ENCODE measurements at places on chromosomes 16 and 17. TPM values are rescaled to one million over a fixed set of nuclear protein-coding genes. Genes with fewer than 3 reads are reported as not detected.

The TBC1D3H gene
- total RNA-seq: not detected

The PCGF2 gene
- 0.12 TPM for total RNA-seq

The CDYL2 gene
- total RNA-seq: 14.5 TPM

The ELMO3 gene
- 2.3 TPM for total RNA-seq

The GPRC5B gene
- not detected for total RNA-seq

The TBC1D3D gene
- 4.9 TPM for total RNA-seq

The CDRT15 gene
- not detected for total RNA-seq

DNA sequence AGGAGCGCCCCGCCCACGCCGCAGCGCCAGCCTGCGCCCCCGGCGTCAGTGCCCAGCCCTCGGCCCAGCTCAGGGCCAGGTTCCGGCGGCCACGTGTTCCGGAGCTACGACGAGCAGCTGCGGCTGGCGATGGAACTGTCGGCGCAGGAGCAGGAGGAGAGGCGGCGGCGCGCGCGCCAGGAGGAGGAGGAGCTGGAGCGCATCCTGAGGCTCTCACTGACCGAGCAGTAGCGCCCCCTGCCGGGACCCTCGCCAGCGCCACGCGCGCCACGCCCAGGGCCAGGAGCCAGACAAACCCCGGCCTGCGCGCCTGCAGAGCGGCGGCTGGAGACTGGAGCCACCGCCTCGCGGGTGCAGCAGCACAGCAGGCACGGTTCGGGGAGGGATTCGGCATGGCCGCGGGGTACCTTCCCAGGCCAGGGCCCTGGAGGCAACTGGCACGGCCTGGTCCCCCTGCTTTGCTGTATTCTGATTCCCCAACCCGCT lies 9.3 kb downstream of the CORO6 start:
- H3K4me1 ChIP-seq: peaks cover 65% of the 10 kb centered on the region
- H3K27ac ChIP-seq: no peak overlapping the region
- DNase-seq: peak; percentile 90
- no peaks in the 10 kb centered on the region for H3K27me3 ChIP-seq
- H3K4me3 ChIP-seq: peak overlapping the region; percentile 7
- H3K36me3 ChIP-seq: no peaks in the 10 kb centered on the region

DNA sequence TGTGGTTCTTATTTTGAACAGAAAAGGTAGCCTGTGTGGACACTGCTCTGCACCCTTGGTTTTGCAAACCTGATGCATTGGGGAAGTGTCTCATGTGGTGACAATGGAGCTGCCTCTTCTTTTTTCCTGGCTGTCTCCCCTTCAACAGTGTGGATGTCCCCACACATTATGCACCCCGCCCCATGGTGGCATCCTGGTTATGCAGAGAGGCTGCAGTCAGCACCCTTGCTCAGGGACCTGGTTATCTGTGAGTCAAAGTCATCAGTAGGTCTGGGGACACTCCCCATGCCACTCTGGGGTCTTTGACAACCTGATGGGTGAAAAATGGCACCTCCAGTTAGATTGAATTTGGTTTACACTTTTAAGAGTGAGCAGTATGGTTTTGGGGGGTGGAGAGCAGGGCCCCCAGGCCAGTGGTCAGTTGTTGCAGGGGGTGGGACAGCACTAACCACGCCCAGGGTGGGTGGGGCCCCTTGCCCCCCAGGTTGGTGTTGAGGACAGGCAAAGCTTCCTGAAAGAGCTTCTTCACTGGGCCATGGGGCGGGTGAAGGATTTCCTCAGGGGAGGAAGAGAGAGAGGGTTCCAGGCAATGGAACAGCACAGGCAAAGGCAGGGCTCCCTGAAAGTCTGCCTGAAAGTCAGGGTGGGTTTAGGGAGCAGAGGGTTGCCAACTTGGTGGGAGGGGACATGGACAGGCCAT lies 24.6 kb upstream of the KCNJ12 start:
- no peak overlapping the region for H3K4me3 ChIP-seq
- no peak overlapping the region for H3K27ac ChIP-seq
- no peaks in the 10 kb centered on the region for H3K27me3 ChIP-seq

- DNase-seq: no peak
- H3K27me3 ChIP-seq: no peaks in the 10 kb centered on the region
- no peaks in the 10 kb centered on the region for H3K4me1 ChIP-seq
- H3K4me3 ChIP-seq: no peak overlapping the region
These were observed 1470.1 kb upstream of the GOT2 start for GRCh38 chr16:60204181-60204580.

DNA sequence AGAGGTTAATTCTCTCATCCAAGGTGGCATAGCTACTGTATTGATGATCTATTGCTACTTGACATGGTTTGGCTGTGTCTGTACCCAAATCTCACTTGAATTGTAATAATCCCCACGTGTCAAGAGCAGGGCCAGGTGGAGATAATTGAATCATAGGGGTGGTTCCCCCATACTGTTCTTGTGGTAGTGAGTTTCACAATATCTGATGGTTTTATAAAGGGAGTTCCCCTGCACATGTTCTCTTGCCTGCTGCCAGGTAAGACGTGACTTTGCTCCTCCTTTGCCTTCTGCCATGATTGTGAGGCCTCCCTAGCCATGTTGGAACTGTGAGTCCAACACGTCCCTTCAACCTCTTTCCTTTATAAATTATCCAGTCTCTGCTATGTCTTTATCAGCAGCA lies 22.9 kb upstream of the CPPED1 start:
- H3K4me3 ChIP-seq: no peak overlapping the region
- DNase-seq: no peak
- H3K27me3 ChIP-seq: peaks cover 3% of the 10 kb centered on the region
- H3K27ac ChIP-seq: no peak overlapping the region
- H3K4me1 ChIP-seq: no peaks in the 10 kb centered on the region

DNA sequence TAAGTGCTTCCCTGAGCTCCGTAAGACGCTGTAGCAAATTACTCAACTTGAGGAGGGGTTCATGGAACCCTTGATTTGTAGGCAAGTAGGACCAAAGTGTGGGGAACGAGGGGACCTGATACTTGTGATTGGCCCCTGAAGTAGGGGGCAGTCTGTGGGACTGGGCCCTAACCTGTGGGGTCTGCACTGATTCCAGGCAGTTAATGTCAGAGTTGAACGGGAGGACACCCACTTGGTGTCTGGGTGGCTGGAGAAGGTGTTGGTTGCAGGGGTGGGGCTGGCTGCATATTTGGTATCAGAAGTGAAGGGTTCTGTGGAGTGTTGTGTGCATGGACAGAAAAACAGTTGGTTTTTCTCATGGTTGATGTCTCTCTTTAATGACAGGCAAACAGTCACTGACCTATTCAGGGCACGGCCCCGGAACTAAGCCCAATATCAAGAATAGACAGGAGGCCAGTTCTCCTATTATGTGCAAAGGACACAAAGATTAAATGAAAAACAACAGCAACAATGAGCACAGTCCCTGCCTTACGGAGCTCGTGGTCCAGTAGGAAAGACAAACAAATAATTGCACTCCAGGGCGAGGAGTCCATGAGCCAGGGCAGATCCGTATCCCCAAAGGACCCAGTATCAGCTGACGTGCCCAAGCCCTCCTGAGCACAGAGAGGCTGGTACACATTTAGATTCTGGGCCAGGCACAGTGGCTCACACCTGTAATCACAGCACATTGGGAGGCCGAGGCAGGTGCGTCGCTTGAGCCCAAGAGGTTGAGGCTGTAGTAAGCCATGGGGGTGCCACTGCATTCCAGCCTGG lies 19.2 kb downstream of the MXRA7 start:
- H3K4me1 ChIP-seq: no peaks in the 10 kb centered on the region
- DNase-seq: no peak
- no peaks in the 10 kb centered on the region for H3K36me3 ChIP-seq
- no peak overlapping the region for H3K4me3 ChIP-seq
- no peak overlapping the region for H3K27ac ChIP-seq

DNA sequence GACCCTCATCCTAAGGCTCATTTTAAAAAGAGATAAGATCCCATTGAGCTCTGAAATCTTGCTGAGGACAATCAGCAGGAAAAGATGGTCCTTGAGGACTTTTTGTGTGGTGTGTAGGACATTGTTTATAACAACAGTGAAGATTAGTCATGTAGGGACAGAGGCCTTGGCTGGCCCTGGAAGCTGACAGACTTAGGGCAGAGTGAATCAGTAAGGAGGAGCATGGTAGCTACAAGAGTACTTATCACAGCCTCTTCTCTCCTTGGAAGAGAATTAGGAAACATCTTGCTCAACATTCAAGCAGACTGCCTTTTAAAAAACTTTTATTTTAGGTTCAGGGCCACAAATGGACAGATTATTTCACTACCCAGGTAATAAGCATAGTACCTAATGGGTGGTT lies 665.9 kb upstream of the SALL1 start:
- no peak for DNase-seq
- H3K36me3 ChIP-seq: no peaks in the 10 kb centered on the region
- H3K4me3 ChIP-seq: no peak overlapping the region
- H3K4me1 ChIP-seq: no peaks in the 10 kb centered on the region
- no peaks in the 10 kb centered on the region for H3K27me3 ChIP-seq

DNA sequence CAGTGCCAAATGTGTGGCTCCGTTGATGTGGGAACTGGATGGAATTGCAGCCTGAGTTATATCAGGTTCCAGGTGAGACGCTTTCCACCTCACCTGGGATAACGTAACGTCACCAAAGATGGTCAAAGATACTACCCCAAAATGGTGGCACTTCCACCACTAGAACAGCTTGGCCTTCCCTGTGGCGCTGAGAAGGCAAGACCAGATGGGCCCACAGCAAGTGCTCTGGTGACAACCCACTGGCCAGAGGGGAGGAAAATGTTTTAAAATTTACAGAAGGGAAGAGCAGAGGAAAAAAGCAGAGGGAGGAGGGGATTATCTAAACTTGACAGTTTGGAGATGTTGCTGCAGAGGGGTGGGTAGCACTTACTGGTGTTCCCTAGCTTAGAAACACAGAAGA lies 7.5 kb upstream of the ITGA2B start:
- no peak overlapping the region for H3K27ac ChIP-seq
- no peak for DNase-seq
- H3K4me1 ChIP-seq: no peaks in the 10 kb centered on the region
- H3K27me3 ChIP-seq: no peaks in the 10 kb centered on the region
- H3K36me3 ChIP-seq: peaks cover 45% of the 10 kb centered on the region

DNA sequence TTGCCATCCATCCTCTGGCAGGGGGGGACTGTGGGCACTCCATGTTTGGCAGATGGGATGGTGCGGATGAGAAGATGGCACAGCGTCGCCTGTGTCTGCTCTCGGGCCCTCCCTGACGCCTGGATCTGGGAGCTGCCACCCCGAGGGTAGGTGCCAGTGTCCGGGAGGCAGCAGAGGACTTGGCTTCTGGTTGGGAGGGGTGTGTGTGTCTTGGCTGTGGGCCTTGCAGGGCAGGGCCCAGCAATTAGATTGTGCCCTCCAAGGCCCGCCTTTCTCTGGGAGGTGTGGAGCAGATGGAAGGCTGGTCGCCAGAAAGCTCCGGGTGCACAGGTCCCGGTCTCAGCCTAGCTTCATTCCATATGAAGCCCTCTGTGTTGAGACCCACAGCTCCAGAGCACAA lies 1.4 kb downstream of the RAP1GAP2 start:
- no peak for DNase-seq
- H3K27me3 ChIP-seq: no peaks in the 10 kb centered on the region
- H3K27ac ChIP-seq: no peak overlapping the region
- peak overlapping the region; percentile 72 for H3K4me3 ChIP-seq

DNA sequence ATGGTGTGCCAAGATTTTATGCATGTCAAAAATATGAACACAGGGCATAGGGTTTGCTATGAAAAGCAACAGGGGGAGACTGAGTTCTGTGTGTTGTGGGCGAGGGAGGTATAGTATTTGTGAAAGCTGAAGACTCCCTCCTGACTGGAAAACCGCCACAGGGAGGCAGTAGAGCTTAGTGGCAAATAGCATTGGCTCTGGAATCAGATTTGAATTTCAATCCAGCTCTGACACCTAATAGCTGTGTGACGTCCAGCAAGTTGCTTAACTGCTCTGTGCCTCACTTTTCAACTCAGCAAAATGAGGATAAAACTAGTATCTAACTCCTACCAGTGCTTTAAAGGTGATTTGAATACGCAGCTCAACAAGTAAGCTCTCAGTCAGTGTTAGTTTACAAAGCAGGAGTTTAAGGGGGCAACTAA lies 22.0 kb downstream of the KPNA2 start:
- H3K36me3 ChIP-seq: no peaks in the 10 kb centered on the region
- no peaks in the 10 kb centered on the region for H3K27me3 ChIP-seq
- DNase-seq: peak; percentile 60
- H3K4me1 ChIP-seq: no peaks in the 10 kb centered on the region
- H3K4me3 ChIP-seq: no peak overlapping the region
- H3K27ac ChIP-seq: no peak overlapping the region

GRCh38 chr17:81683208-81683583 lies 401 bp downstream of the ARL16 start:
- peak overlapping the region; percentile 82 for H3K4me3 ChIP-seq
- peak overlapping the region; percentile 39 for H3K27ac ChIP-seq
- no peaks in the 10 kb centered on the region for H3K27me3 ChIP-seq

DNA sequence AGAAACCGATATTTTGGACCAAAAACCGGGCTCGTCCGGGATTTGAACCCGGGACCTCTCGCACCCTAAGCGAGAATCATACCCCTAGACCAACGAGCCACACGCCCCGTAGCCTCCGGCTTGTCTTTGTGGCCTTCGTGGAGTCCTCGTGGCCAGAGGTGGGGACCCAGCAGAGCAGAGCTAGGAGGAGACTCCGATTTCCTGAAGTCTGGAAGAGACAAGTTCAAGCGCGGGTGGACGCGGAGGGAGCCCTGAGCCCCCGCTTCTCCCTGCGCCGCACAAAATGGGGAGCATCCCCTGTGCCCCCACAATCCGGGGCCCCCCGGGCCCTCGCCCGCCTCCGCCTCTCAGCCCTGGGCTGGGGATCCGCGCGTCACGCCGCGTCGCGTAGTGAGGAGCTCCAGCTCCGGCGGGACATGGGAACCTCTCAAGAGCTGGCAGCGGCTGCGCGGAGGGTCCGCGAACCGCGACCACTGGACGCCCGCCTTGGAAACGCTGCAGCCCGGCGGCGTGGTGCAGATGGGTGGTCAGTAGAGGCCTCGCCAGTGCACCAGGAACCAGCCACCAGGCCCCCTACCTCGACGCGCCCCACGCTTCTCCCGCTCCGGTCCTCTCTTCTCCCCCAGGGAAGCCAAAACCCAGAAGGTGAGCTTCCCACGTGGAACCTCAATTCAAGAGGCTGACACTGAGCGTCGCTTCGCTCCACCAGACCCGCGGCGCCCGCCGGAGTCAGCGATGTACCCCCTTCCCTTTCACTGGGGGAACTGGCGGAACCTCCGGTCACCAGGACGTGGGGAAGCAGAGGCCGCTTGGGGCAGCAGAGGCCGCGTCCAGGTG lies 5.2 kb upstream of the OR1F1 start:
- no peaks in the 10 kb centered on the region for H3K36me3 ChIP-seq
- H3K4me1 ChIP-seq: peaks cover 23% of the 10 kb centered on the region
- H3K27me3 ChIP-seq: peaks cover 37% of the 10 kb centered on the region
- peak overlapping the region; percentile 32 for H3K4me3 ChIP-seq
- H3K27ac ChIP-seq: no peak overlapping the region

- peak; percentile 30 for DNase-seq
- H3K36me3 ChIP-seq: peaks cover 44% of the 10 kb centered on the region
- no peaks in the 10 kb centered on the region for H3K27me3 ChIP-seq
- H3K4me1 ChIP-seq: peaks cover 31% of the 10 kb centered on the region
- H3K27ac ChIP-seq: peak overlapping the region; percentile 17
These were observed 9.5 kb upstream of the GALK1 start for GRCh38 chr17:75774471-75774990.

Measured in natural killer cell (primary cell).